Tibial nerve (tissue), 4 donors: ENCODE measurements at places on chromosomes 3 and 15. TPM values are rescaled to one million over a fixed set of nuclear protein-coding genes. Genes with fewer than 3 reads are reported as not detected.

Gene TMEM45A
- 9.4 TPM for total RNA-seq

Gene IL5RA
- total RNA-seq: not detected

Gene UCN2
- 1.5 TPM for total RNA-seq

Gene TNFSF10
- total RNA-seq: 24.6 TPM

Gene ARHGAP31
- total RNA-seq: 43.9 TPM

Gene PRSS50
- 0.42 TPM for total RNA-seq

Gene ARMC8
- total RNA-seq: 69.6 TPM

Gene PYGO1
- total RNA-seq: 4.2 TPM

Gene BNC1
- total RNA-seq: 0.21 TPM

Gene ZBED2
- not detected for total RNA-seq

Gene CFAP20DC
- total RNA-seq: 2.0 TPM

Gene LIPC
- 18.4 TPM for total RNA-seq

Gene ACP3
- total RNA-seq: 5.0 TPM

Gene CCR2
- total RNA-seq: 4.8 TPM

Gene PTH1R
- total RNA-seq: 14.3 TPM

Gene MESP1
- 3.5 TPM for total RNA-seq

Gene EPHB3
- total RNA-seq: 13.8 TPM

Gene ARPP21
- total RNA-seq: not detected

Gene SLC27A2
- 0.21 TPM for total RNA-seq

Gene TMCO5A
- not detected for total RNA-seq

Gene TMEM212
- total RNA-seq: not detected
